Cerebellar nuclear complex (tissue), 1 donor: ENCODE measurements at places on chromosomes 4 and X.

DNA sequence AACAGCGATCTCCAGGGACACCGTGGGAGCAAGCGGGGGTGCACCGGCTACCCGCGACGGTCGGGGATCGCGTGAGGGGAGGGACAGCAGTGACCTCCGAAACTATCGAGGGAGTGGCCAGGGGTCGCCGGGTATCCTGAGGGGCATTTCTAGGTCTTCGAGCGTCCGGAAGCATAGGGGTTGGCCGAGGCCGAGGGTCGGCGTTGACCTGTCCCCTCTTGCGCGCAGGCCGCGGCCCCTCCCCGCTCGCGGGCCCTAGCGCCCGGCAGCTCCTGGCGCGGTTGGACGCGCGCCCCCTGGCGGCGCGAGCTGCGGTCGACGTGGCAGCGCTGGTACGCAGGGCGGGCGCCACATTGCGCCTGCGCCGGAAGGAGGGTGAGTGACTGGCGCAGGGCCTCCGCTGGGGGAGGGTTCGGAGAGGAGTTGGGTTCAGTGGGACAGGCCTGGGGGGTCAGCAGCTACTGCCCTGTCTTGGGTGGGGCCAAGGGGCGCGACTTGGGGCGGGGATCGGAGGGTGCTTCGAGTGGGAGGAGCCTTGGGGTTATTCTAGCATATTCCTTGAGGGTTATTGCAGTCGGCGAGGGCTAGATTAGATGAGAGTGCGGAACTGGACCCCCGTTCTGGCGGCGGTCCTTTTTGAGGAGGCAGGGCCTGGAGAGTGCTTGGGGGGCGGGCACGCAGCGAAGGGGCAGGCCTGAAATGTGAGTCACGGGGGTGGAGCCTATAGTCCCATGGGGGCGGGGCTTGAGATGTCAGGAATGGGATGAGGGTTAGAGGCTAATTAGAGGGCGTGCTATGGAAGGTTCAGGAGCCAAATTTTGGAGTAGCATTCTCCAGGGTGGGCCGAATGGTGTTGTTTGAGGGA lies 1.2 kb downstream of the MAGIX start:
- peak; percentile 29 for DNase-seq

DNA sequence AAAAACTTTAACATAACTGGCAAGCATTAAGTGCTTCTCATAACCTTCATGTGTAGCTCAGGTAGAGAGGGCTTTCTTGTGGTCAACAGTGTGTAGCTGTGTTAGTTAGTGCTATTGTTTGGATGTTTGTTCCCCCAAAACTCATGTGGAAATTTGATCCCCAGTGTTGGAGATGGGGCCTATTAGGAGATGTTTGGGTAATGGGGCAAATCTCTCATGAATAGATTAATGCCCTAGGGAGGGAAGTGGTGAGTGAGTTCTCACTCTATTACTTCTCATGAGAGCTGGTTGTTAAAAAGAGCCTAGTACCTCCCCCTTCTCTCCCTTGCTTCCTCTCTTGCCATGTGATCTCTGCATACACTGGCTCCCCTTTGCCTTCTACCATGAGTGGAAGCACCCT lies 16.5 kb upstream of the SLC25A43 start:
- no peak for DNase-seq

DNA sequence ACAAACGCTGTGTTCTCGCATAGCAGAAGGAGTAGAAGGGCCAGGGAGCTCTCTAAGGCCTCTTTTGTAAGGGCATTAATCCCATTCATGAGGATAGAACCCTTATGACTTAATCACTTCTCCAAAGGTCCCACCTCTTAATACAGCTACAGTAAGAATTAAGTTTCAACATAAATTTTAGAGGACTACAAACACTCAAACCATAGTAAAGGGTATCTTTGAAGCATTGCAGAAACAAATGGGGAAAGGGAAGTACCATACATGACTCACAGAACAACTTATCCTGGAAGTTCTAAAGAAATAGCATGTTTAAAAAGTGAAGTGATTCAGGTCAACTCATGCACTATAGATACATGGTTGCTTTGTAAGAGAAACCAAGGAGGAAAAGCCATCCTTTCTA lies 680.8 kb downstream of the RPA4 start:
- DNase-seq: no peak

DNA sequence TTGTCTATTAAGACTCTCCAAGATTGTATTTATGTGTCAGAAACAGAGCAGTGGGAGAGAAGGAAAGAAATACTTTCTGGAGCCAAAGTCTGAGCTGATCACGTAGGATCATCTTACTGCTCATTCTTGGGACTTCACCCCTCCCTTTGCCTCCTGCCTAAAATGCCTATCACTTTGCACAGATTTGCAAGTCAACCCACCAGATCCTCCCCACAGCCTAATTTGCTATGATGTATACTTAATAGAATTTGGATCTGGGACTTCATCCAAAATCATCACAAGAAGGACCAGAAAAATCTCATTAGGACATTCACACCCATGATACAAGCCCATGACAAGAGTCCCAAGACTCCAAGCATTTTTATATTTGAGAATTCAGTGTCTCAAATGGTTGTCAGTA lies 290.2 kb downstream of the FBXW7 start:
- no peak for DNase-seq

DNA sequence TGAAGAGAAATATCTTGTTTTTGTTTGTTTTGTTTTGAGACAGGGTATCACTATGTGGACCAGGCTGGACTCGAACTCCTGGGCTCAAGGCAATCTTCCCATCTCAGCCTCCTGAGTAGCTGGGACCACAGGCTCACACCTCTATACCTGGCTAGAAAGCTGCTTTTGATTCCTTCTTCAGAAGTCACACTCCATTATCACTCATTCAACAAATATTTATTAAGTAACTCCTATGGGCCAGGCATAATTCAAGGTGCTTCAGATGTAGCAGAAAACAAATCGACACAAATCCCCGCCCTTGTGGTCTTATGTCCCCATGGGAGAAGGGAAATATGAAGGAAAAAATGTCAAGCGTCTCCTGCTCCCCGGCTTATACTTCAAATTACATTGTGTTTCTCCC lies 72.6 kb upstream of the DHX15 start:
- no peak for DNase-seq
